ENCODE measurements at places on chromosomes 2 and 18. TPM values are rescaled to one million over a fixed set of nuclear protein-coding genes. Genes with fewer than 3 reads are reported as not detected.

Gene SLC4A3
- total RNA-seq: 0.37 TPM

Gene MOCOS
- total RNA-seq: 0.05 TPM

DNA sequence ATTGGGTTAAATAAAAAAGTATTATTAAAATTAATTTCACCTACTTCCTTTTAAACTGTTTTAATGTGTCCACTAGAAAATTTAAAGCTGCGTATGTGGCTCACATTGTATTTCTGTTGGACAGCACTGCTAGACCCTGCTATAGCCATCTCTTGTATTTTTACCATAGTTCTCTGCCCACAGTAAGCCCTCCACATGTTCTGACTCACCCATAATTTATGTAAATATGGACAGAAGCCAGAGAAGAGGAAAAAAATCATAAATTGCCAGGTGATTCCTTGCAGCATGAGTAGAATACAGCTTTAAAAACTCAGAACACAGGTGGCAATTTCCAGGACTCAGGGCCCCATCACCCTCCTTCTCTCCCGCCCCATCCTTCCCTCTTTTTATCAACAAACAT lies 142.4 kb upstream of the MEX3C start:
- H3K4me1 ChIP-seq: no peaks in the 10 kb centered on the region
- no peaks in the 10 kb centered on the region for H3K36me3 ChIP-seq
- H3K4me3 ChIP-seq: no peak overlapping the region

Gene ARHGEF33
- total RNA-seq: 0.16 TPM

DNA sequence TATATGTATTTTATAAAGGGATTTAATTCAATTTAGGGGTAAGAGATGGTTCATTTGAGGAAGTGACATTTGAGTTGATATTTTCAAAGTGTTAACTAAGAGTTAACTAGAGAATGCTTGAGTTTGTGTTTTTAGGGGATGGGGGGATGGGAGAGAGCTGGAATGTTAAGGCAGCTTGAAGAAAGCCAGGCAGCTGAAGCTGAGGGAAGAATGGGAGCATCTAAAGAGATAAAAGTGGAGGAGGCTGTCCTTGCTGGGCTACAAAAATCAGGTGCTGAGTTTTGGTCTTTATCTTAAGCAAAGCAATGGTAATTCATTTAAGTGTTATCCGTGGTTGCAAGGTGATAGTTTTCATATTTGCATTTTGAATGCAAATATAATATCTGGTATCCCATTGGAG lies 9.2 kb downstream of the CHST9 start:
- peaks cover 2% of the 10 kb centered on the region for H3K27me3 ChIP-seq
- no peak for DNase-seq
- H3K27ac ChIP-seq: no peak overlapping the region
- no peaks in the 10 kb centered on the region for H3K4me1 ChIP-seq

GRCh38 chr2:99399063-99399462 lies 61.9 kb downstream of the EIF5B start:
- no peak for DNase-seq
- H3K27ac ChIP-seq: no peak overlapping the region
- H3K27me3 ChIP-seq: no peaks in the 10 kb centered on the region

Gene SLC11A1
- total RNA-seq: 1.2 TPM

GRCh38 chr2:128538396-128538795 lies 219.7 kb upstream of the HS6ST1 start:
- no peaks in the 10 kb centered on the region for H3K27me3 ChIP-seq
- no peak overlapping the region for H3K27ac ChIP-seq
- H3K4me3 ChIP-seq: no peak overlapping the region
- DNase-seq: no peak

DNA sequence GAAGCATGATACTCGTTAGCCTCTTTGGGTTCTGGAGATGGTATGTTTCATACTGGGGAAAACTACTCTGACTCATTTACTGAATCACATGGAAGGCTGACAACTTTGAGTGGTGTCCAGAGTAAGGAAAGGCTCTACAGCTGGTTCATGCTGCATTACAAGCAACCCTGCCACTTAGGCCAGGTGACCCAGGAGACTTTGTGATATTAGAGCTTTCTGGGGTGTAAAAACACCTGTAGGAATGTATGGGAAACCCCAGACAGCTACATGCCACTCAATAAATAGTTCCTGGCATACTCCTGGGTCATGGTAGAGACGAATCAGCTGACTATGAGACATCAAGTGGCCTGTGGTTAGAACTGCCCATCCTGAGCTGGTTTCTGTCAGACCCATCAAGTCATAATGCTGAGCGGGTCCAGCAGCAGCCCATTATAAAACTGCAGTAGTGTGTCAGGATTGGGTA lies 21.3 kb upstream of the TCF7L1 start:
- H3K4me1 ChIP-seq: no peaks in the 10 kb centered on the region
- no peaks in the 10 kb centered on the region for H3K27me3 ChIP-seq
- H3K4me3 ChIP-seq: no peak overlapping the region
- no peaks in the 10 kb centered on the region for H3K36me3 ChIP-seq

- DNase-seq: no peak
- no peaks in the 10 kb centered on the region for H3K4me1 ChIP-seq
- H3K27me3 ChIP-seq: peaks cover 8% of the 10 kb centered on the region
- no peaks in the 10 kb centered on the region for H3K36me3 ChIP-seq
Observed at GRCh38 chr2:200122683-200123082, 167.3 kb downstream of the MAIP1 start.

Gene ZNF519
- total RNA-seq: 9.3 TPM

DNA sequence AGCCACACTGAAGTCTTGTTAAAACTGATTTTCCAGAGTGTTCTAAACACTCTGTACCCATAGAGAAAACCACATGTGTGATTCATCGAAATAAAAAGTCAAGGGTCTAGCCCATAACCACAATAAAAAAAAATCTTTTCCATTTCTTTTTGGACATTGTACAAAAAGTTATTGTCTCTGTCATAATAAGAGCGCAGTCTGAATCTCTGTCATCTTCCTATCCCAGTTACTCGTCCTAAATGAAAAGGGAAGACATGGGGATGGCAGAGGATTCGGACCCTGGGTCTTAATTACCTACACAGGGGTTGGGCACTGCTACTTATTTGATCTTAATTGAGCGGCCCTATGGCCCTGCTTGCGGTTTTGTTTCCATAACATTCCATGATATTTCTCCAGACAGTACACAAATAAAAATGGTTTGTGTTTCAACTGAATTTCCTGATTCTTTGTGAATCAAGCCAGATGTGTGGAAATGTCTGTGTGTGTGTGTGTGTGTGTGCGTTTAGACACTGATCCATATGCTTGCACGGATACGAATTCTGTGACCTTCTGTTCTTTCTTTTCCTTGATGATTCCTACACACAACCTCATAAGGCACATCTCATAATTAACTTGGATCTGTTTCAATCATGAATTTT lies 133.4 kb upstream of the SPATS2L start:
- DNase-seq: no peak
- H3K27me3 ChIP-seq: peaks cover 2% of the 10 kb centered on the region
- H3K27ac ChIP-seq: no peak overlapping the region
- H3K36me3 ChIP-seq: no peaks in the 10 kb centered on the region

DNA sequence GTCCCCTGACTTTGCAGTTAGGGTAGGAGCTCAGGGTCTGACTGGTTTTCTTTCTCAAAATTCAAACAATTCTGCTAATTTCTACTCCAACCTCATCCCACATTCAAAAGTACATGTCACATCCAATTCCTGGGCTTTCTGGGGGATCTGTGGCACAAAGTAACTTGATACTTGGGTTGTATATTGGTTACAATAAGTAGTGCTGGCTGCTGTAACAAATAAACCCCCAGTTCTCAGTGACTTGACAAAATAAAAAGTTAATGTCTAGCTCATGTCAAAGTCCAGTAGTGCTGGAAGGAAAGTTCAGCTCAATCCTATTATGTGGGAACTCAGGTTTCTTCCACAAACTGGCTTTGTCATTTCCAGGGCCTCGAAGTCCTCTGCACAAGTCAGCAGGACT lies 23.1 kb downstream of the LGALSL start:
- peaks cover 5% of the 10 kb centered on the region for H3K4me1 ChIP-seq
- H3K27me3 ChIP-seq: no peaks in the 10 kb centered on the region
- DNase-seq: no peak
- H3K4me3 ChIP-seq: no peak overlapping the region
- H3K27ac ChIP-seq: no peak overlapping the region

Gene DPP10
- total RNA-seq: not detected

Gene BIN1
- 157 TPM for total RNA-seq

GRCh38 chr18:23485386-23485785 lies 17.9 kb upstream of the RMC1 start:
- H3K4me1 ChIP-seq: peaks cover 8% of the 10 kb centered on the region
- H3K27ac ChIP-seq: no peak overlapping the region
- peaks cover 17% of the 10 kb centered on the region for H3K36me3 ChIP-seq

DNA sequence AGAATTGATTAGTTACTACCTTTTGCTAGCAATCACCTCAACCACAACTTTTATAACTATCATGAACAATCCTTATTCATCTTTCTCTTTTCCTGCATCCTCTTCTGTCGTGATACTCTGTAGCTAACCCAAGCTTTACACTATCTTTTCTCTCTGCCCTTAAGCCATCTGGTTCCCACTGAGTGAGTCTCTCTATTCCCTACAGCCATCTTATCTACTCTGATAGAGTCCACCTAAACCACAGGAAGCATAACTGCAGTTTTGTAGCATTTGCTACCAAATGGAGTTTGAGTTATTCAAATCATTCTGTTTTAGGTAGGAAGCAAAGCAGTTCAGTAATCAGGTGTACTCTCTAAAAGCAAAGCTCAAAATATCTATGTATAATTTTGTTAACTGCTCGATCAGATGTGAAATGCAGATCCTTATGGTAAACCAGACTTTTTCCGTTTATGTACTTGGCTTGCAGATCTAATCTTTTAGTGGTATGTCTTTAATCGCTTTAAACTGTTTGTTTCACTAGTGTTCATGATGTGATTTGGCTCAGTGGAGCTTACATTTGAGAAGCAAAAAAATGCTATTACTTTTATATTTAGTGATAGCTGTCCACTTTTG lies 91.0 kb downstream of the CSRNP3 start:
- H3K4me1 ChIP-seq: no peaks in the 10 kb centered on the region
- no peak overlapping the region for H3K4me3 ChIP-seq
